ENCODE measurements at places on chromosomes 7 and 10.

- no peak for DNase-seq
These were observed 244.2 kb downstream of the CELF2 start for GRCh38 chr10:11261687-11262493.

GRCh38 chr7:18515067-18515466, 19.5 kb downstream of the HDAC9 start:
- no peak for DNase-seq

GRCh38 chr7:44602576-44602910, 3.9 kb upstream of the OGDH start:
- DNase-seq = no peak

DNA sequence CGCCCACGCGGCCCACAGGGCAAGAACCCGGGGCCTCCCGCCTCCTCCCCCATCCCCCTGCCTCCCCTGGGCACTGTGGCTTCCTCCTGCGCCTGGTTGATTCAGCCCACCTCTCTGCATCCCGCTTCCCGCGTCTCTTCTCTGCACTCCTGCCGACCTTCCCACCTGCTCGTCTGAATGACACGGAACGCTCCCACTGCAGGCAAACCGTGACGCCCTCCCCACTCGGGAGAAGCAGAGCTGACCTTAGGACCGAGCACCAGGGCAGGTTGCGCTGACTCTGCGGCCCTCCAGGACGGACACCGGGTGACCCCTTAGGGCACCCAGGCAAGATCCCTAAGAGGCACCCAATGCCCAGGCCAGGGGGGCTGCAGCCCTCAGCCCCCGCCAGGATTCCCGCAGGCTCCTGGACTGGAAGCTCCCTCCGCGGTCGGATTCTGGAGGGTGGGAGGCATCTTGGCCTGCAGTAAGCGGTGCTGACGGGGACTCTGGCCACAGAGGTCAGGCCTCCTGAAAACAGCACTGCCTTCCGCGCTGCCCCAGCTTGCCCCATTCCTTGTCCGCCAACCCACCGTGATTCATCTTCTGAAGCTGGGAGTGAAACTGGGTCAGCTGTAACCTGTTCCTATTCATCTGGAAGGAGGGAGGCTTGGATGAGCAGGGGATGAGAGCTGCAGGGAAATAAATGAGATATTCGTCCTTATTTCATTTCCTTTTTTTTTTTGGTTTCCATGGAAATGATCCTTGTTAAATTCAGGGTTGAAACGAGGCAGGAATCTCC, 990 bp downstream of the CALML3 start:
- DNase-seq = no peak

DNA sequence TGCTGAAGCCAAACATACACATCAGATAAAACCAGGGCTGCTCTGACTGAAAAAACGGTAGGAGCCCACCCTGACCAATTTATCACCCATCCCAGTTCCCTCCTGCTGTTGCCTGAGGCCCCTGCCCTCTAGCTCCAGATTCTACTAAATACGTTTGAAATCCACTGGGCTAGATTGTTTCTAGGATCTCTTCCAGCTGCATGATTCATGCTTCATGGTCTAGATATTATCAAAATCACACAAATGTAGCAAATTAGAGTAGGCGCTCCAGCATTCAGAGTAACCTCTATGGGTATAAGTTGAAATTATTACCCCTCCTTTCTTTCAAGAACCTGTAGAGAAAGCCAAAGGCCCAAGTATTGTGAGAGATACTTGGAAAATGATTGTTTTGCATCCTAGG, 151.2 kb upstream of the FAM13C start:
- no peak for DNase-seq

GRCh38 chr10:101816376-101816775, 1.9 kb downstream of the OGA start:
- no peak for DNase-seq

- DNase-seq = no peak
These were observed 391.5 kb upstream of the MGMT start for GRCh38 chr10:129075508-129075907.

DNA sequence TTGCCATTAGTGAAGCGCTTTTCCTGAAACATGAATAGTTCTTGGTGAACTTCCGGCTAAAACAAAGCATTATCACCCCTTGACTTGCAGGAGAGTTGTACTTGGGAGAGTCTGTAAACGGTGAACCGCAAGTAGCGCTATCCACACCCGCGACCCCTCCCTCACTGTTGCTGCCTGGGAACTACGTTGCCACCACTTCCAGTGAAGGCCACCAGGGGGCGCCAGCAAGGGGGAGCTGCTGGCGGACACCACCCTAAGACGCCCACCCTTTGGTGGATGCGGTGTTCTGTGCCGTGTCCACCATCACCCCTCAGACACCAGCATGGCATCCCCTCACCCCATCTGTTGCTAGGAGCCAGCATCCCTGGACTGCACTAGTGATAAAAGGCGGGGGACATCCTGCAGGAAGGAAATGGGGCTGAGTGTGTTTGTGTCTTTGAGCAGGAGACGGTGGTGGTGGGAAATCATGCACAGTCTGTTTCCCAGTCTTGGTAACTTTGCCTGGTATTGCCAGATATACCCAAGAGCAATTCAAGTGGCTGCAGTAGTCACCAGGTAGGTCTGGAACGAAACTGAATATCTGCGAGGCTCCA, 298.2 kb downstream of the FRMD4A start:
- peak; percentile 25 for DNase-seq

DNA sequence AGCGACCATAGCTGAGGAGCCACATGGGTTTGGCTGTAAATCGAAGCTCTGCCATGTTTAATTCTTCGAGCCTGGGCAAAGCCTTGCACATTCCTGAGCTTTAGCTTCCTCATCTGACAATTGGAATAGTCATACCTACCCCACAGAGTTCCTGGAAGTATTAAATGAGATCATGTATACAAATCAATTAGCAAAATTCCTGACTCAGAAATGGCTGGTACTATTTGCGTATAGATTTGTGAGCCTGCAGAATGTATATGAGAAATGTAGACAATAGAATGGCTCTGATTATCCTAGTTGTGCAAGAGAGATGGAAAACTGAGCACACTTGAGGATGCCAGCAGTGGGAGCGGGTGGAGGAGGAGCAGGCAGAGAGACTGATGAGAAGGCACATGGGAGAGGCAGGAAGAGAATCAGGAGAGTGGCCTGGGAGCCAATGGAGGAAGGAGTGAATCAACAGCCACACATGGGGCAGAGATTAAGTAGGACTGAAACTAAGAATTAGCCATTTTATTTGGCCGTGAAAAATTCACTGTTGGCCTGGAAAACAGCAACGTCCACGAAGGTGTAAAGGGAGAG, 128.0 kb upstream of the C1GALT1 start:
- no peak for DNase-seq

- DNase-seq = no peak
These were observed 39.3 kb downstream of the TMEM178B start for GRCh38 chr7:141113131-141113530.

DNA sequence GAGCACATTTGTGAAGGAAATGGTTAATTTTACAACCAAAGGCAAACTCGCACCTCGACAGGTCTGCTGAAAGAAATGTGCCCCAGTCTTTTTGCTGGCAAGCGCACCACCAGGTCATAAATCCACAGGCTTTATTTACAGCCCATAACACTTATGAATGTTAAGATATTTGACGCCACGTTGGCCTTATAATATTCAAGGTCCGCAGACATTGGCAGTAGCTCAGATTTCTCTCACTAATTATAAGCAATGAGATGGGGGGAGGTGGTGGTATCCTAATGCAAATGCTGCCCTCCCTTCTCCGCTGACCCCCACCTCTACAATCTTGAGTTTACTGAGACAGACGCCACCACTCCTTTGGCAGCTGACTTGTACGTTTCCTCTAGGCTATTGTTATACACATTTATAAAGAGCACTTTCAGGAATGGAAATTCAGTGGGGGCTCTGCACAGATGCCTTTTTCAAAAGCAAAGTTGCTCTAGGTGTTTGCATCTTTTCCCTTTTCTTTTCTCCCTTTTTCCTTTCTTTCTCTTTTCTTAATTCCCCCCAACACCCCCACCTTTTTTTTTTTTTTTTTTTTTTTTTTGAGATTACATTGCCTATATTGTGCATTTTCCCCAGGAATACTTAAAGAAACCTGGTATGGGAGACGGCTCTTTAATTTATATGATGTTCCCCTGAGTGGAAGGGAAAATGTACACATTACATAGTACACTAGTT, 6.7 kb downstream of the TCF7L2 start:
- DNase-seq = no peak

DNA sequence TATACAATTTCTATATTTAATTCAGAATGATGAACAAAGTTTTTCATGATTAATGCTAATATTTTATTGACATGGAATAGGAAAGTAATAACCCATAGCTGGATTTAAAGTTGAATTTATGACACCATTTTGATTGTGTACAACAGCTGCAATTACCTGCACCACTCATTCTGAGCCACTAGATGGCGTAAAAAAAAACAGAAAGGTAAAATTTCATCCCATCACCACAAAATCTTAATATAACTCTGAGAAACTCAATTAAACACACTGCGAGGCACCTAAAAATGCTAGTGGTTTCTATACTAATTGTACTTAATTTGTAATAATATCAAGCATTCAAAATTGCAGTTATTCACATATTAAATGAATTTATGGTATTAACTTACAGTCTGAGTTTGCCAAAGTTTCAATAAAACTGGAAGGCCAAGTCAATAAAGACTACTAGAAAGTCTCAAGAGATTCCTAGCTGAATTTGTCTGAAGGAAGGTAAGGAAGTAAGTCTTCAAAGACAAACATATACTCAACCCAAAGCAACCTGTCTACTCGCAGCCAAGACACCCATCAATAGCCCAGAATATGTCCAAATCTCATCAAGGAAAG, 182.5 kb downstream of the SKAP2 start:
- no peak for DNase-seq

- DNase-seq = no peak
These were observed 1.1 kb upstream of the DNAAF5 start for GRCh38 chr7:725223-726005.

DNA sequence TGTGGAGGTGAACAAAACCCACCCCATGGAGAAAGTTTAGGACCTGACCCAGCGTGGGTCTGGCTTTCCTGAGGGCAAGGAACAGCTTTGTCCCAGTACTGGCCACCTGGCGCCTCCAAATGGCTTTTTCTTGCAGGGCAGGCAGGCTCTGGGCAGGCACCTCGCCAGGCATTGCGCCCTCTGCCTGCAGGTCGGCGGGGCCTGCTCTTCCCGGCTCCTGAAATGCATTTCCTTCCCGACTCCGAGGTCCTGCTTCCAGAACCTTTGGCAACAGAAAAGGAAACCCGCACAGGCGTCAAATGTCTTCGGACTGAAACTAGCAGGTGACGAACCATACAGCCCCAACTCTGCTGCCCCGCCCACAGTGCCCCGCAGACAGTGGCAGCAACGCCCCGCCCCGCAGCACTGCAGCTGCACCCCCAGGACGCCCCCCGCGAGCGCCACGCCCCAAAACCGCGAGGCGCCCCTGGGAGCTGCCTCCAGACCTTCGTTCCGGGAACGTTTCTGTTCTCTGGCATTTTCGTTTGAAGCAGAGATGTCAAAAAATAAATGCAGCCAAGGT, 65.5 kb downstream of the C10orf143 start:
- DNase-seq = no peak

DNA sequence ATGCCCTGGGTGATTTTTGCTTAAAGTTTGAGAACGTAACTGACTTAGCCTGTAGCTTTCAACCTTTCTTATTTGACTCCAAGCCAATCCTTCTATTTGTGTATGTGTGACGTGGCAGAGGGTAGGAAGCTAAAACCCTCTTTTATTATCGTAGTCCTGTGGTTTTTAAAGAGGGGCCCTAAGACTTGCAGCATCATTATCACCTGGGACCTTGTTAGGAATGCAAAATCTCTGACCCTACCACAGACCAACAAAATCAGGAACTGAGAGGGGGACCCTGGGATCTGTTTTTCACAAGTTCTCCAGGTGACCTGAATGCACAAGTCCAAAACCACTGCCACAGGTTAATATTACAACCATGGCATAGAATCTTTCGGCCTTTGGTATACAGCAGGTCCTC, 80.1 kb downstream of the OSBPL3 start:
- no peak for DNase-seq

DNA sequence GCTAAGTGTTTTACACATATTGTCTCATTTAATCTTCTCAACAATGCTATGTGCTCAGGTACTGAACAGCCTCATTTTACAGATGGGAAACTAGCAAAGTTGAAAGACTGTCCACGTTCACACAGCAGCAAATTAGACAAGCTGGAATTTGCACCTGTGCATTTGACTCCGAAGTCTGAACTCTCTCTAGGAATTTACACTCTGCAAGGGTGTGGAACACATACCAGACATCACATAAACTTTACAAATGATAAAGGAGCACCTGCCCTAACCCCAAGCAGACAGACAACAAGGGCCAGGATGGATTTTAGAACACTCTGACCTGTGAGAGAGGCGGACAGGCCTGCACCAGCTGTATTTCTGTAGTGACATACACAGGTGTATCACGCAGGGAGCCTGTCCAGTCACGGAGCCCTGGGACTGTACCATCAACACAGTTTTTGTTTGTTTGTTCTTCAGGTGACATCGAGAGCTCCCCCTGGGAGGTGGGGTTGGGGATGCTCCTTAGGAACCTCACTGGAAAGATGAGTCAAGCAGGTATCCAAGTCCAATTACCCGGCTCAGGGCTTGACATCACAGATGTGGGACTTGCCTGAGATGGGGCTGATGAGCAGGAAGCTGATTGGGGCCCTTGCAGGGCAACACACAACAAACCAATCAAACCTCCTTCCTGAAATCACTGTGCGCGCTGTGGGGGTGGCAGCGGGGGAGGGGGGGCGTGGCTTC, 31.0 kb downstream of the MKI67 start:
- DNase-seq = peak; percentile 13

- DNase-seq = no peak
These were observed 56.7 kb downstream of the EEPD1 start for GRCh38 chr7:36209814-36210183.

DNA sequence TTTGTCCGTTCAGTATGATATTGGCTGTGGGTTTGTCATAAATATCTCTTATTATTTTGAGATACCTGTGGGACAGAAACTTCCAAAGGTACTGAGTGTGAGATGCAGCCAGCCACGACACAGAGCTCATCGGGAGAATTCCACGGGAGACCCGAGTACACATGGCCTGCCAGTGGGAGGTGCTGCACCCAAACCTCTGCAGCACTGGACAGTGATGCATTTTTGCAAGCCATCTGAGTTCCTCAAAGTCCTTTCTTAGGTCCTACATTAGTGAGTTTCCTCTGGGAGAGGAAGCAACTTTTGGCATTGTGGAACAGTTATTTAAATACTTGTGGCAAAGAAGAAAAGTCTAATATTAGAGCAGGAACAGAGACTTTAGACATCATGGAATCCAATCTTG, 77.5 kb downstream of the ARID5B start:
- no peak for DNase-seq

- DNase-seq = no peak
These were observed 30.2 kb upstream of the NUB1 start for GRCh38 chr7:151311294-151311864.

DNA sequence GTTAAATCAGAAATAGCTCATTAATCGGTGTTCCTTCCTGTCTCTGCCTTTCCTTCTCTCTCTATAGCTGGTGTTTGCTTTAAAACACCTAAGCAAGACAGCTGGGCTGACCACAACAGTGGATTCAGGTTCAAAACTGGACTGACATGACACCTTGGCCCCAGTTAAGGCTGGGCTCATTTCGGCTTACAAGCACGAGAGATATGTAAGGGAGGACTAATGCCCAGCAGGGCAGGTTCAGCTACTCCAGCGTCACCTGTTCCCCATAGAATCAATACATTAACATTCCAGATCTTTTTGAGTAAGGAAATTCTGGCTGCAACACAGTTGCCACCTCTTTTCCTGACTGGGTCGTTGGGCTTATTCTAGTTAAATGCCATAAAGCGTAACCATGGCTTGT, 323.0 kb upstream of the AOAH start:
- no peak for DNase-seq

GRCh38 chr7:13731643-13732042, 257.8 kb downstream of the ETV1 start:
- DNase-seq = no peak
